ENCODE measurements at places on chromosomes 7 and 10.

DNA sequence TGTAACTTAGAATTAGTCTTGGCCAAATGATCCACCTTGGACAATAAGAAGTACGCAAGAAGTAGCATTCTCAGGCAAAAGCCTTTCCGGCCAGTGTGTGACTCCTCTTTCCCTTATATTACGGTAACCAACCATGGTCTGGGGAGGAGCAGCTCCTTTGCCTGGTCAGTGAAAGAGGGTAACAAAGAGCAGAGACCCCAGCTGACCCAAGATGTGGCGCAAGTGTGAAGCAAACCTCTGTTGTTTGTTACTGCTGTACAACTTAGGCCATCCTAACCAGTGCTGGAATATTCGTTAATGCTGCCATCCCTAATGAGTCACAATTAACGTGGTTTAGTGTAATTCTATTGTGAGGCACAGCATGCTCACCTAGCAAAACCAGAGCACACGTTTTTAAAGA, 44.0 kb downstream of the HIPK2 start:
- DNase-seq: no peak

DNA sequence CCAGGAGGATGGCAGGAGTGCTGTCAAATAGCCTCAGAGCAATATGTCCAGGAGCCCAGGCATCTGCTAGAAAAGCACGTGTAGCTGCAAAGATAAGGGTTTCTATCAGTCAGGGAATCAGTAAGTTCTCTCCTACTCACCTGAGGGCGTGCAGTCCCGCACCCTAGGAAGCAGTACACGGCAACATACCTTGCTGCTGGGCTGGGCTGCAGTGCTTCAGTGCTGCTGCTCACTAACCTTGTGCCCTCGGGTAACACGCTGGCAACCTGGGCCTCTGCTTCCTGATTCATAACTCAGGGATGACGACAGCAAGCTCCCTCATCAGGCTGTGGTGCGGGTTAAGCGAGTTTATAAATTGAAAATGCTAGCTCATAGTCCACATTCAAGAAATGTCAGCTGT, 29.5 kb upstream of the CCNY start:
- no peak for DNase-seq

GRCh38 chr10:2968401-2969058, 98.8 kb upstream of the PFKP start:
- no peak for DNase-seq

DNA sequence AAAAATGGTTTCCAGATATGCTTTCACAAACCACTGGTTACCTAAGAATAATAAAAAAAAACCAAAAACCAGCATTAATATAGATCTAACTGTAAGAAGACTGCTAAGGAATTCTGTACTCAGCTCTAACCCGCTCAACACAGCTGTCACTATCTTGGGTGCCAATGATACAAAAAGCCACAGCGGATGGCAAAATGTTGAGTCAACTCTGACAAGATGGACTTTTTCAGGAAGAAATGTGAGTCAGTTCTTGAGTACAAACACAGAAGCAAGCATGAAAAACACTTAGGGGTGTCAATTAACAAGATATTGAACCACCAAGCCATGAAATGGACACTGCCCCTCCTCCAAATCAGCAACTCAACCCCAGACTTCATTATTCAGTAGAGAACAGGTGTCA, 55.0 kb downstream of the CTTNBP2 start:
- no peak for DNase-seq

DNA sequence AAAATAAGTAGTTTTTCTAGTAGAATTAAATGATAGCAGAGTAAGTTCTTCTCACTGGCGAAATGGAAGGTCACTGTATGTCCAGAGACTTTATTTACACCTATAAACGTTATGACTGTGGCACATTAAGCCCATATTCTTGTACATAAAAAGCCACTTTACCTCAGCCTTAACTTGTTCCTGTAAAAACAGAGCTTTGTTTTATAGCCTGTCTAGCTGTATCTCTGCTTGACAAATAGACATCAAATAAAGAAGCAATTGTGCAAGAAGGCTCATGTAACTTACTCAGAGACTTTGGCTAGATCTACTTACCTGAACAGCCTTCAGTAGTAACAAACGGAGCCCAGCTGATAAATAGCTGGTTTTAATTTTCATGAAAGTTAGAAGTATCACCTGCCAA, 324.1 kb upstream of the BMPER start:
- DNase-seq: no peak

Data from DND-41 (cell line).